Ascending aorta (tissue), 2 donors: ENCODE measurements at places on chromosomes 5 and 9.

GRCh38 chr9:91451431-91452270, 28.0 kb upstream of the NFIL3 start:
- H3K4me3 ChIP-seq, result no peak overlapping the region
- H3K27me3 ChIP-seq, result no peaks in the 10 kb centered on the region
- no peaks in the 10 kb centered on the region for H3K4me1 ChIP-seq
- DNase-seq, result no peak

DNA sequence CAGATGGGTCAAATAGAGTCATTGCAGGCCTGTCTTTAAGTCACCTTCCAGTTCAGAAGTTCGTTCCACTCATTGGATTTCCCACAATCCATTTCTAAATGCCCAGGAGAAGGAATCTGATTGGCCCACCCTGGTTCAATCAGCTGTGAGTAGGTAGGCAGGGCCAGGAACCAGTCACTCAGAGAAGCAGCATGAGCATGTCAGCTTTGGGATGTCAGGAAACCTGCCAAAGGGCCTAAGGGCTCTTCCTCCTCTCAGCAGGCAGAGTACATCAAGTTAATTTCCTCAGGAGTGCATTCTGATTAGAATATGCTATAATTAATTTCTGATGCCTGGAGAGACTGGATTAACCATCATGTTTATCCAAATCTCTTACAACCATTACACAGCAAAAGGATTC, 412.9 kb upstream of the CCNH start:
- no peaks in the 10 kb centered on the region for H3K27me3 ChIP-seq
- no peaks in the 10 kb centered on the region for H3K36me3 ChIP-seq
- no peaks in the 10 kb centered on the region for H3K4me1 ChIP-seq
- no peak for DNase-seq
- no peak overlapping the region for H3K4me3 ChIP-seq
- H3K27ac ChIP-seq, result no peak overlapping the region

DNA sequence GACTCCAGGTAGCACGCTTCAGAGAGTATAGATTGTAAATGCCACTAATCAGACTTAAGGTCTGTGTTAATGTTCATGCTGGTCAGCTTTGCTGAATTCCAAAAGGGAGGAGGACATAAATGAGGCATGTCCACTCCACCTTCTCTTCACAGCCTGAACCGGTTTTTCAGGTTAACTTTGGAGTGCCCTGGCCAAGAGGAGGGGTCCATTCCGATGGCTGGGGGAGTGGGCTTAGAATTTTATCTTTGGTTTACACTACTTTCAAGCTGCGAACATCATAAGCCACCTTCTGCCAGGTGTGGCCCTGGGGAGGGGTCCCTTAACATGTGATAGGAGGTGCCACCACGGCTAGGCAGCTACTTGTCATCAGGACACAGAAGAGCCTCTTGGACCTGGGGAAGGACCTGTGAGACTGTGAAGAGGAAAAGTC, 24.2 kb downstream of the ABO start:
- no peak for DNase-seq
- no peaks in the 10 kb centered on the region for H3K4me1 ChIP-seq
- H3K27me3 ChIP-seq, result no peaks in the 10 kb centered on the region
- H3K27ac ChIP-seq, result no peak overlapping the region
- H3K4me3 ChIP-seq, result no peak overlapping the region
- no peaks in the 10 kb centered on the region for H3K36me3 ChIP-seq

GRCh38 chr5:141880961-141881801, 3.0 kb upstream of the PCDH1 start:
- H3K4me3 ChIP-seq, result no peak overlapping the region
- H3K36me3 ChIP-seq, result no peaks in the 10 kb centered on the region
- DNase-seq, result peak; percentile 52
- H3K27me3 ChIP-seq, result peaks cover 15% of the 10 kb centered on the region

- no peaks in the 10 kb centered on the region for H3K27me3 ChIP-seq
- no peaks in the 10 kb centered on the region for H3K36me3 ChIP-seq
- no peak for DNase-seq
- no peaks in the 10 kb centered on the region for H3K4me1 ChIP-seq
- H3K4me3 ChIP-seq, result no peak overlapping the region
Observed at GRCh38 chr5:9784231-9784630, 154.1 kb upstream of the TAS2R1 start.

GRCh38 chr9:126119731-126120130, 206.9 kb upstream of the MVB12B start:
- DNase-seq, result peak; percentile 28
- H3K27ac ChIP-seq, result no peak overlapping the region
- H3K27me3 ChIP-seq, result no peaks in the 10 kb centered on the region
- no peaks in the 10 kb centered on the region for H3K4me1 ChIP-seq
- H3K36me3 ChIP-seq, result no peaks in the 10 kb centered on the region
